ENCODE measurements at places on chromosomes 7 and 10. TPM values are rescaled to one million over a fixed set of nuclear protein-coding genes. Genes with fewer than 3 reads are reported as not detected.

- no peak for DNase-seq
These were observed 39.5 kb downstream of the ZNF117 start for GRCh38 chr7:64951250-64951848.

- DNase-seq, result no peak
These were observed 30.0 kb downstream of the TACC2 start for GRCh38 chr10:122018951-122019413.

- DNase-seq, result no peak
These were observed 621.9 kb downstream of the ACTR3B start for GRCh38 chr7:153381275-153382040.

- DNase-seq, result no peak
These were observed 516.6 kb upstream of the POM121L12 start for GRCh38 chr7:52518869-52519268.

GRCh38 chr7:22387583-22387982 lies 30.6 kb upstream of the RAPGEF5 start:
- no peak for DNase-seq

DNA sequence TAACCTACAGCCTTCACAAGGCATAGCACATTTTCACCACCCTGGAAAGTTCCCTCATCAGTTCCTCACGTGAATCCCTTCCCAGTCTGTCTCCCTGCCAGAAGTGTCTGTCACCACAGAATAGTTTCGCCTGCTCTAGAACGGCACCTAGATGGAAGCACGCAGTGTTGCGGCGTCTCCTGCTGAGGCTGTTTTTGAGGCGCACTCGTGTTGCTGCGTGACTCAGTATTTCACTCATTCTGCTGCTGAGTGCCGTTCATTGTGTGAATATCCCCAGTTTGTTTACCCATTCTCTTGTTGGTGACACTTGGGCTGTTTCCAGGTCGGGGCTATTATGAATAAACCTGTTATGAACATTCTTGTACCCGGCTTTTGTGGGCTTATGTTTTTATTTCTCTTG lies 12.8 kb downstream of the NOS3 start:
- no peak for DNase-seq

DNA sequence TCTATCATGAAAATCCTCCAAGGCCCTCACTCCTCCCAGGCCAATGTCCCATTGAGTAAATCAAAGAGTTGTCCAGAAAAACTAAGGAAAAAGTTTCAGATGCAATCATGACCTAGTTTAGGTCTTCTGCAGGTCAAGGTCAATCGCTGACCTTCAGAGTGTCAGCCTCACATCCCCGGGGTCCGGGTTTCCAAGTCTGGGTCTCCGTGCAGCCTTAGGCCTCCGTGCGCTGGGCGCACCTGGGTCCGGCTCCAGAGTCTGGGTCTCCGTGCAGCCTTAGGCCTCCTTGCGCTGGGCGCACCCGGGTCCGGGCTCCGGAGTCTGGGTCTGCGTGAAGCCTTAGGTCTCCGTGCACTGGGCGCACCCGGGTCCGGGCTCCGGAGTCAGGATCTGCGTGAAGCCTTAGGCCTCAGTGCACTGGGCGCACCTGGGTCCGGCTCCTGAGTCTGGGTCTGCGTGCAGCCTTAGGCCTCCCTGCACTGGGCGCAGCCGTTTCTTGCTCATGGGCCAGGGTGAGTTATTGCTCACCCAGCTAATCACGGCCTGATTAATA lies 236.2 kb downstream of the TCERG1L start:
- DNase-seq, result no peak

PSMA2 gene
- total RNA-seq, result 72.3 TPM

SMKR1 gene
- 2.5 TPM for total RNA-seq

RBP3 gene
- not detected for total RNA-seq

ACTL6B gene
- not detected for total RNA-seq

CYP2E1 gene
- total RNA-seq, result 3.5 TPM

VPS37D gene
- 16.1 TPM for total RNA-seq

All from mesothelial cell of epicardium (in vitro differentiated cells).